Stimulated activated naive CD4-positive, alpha-beta T cell (primary cell): ENCODE measurements at places on chromosomes 7 and 10.

DNA sequence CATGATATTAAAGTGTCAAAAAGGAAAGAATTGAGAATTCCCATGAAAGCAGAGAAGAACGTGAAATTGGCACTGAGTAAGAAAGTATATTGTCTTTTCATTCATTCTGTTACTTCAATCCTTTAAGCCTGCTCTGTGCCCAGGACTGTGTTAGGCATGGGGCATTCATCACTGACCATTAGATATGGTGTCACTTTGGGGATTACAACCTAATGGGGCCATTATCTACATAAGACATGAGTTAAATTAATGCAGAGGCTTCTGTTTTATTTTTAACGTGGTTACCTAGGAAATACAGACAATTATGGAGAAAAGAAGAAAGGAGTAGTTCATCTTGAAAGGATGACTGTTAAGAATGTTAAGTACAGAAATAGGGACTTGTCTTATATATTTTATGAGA is 163.5 kb upstream of the LRGUK start:
- DNase-seq: no peak

DNA sequence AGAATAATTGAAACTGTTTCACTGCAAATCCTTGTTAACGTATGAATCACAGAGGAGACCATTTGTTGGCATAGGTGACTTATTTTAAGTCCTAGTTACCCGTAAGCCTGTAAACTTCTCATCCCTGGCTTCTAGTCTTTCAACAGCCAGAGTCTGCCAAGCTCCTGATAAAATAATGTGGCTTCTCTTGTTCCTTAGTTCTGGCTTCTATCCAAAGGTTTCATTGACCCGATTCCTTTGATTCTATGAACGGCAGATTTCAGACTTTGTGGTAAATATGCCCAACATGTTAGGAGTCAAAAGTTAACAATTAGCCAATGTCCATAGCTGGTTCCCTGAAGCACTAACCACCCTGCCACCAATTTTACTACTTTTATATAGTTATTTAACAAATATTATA is 23.3 kb downstream of the DNAH11 start:
- no peak for DNase-seq

DNA sequence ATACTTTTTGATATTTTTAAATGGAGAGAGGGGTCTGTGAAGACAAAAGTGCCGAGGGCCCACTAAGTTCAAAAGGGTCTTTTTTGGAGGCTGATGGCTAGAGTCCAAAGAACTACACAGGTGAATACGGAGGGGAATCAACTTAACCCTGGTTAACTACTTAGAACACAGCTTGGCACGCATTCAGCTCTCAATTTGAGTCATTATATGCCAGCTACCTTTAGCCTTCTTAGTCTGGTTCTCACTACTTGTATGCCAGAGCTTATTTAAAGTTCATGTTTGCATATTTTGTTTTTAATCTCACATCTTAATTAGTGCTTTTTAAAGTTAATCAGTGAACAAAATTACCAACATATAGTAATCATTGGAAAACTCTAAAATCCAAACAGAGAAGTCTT is 80.8 kb downstream of the VWDE start:
- DNase-seq: no peak

GRCh38 chr7:55189146-55189766 is 170.4 kb downstream of the EGFR start:
- no peak for DNase-seq

DNA sequence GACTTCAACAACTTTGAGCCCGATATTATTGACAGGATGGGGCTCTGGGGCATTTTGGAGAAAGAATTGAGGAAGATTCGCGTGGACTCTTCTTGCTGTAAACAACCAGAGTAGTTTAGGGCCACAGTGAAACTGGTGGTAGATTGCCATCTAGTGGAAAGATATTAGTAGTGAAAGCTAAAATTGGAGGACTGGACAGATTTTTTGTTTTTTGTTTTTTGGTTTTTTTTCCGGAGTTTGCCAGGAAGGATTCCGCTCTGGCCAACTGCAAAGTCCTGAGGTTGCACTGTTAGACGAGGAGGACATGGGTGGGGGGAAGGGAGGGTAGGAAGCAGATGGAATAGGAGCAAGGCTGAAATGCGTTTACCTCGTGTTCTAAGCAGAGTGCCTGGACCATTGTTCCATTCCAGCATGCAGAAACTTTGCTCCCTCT is 11.7 kb downstream of the NOBOX start:
- DNase-seq: peak; percentile 34

- no peak for DNase-seq
Measured at GRCh38 chr10:83078645-83079044, 1060.7 kb upstream of the GHITM start.

DNA sequence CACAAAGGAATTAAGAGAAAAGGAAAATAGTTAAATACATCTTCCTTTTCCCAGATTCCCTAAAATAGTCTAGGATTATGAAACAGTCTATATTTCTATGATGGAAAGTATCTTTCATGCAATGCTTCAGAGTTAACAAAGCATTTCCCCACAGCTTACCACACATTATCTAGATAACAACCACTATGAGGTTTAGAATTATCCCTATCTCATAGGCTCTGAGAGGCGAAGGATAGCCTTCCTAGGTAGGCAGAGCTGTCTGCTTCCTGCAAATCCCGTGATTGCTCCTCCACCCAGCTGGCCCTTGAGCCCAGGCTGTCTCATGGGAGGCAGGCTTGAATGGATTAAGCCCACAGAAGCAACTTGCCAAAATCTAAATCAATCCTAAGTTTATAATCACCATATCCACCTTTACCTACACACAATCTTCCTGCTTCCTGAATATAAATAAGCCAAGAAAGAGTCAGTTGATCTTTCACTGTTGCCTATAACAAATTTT is 321.4 kb upstream of the AOAH start:
- DNase-seq: no peak

DNA sequence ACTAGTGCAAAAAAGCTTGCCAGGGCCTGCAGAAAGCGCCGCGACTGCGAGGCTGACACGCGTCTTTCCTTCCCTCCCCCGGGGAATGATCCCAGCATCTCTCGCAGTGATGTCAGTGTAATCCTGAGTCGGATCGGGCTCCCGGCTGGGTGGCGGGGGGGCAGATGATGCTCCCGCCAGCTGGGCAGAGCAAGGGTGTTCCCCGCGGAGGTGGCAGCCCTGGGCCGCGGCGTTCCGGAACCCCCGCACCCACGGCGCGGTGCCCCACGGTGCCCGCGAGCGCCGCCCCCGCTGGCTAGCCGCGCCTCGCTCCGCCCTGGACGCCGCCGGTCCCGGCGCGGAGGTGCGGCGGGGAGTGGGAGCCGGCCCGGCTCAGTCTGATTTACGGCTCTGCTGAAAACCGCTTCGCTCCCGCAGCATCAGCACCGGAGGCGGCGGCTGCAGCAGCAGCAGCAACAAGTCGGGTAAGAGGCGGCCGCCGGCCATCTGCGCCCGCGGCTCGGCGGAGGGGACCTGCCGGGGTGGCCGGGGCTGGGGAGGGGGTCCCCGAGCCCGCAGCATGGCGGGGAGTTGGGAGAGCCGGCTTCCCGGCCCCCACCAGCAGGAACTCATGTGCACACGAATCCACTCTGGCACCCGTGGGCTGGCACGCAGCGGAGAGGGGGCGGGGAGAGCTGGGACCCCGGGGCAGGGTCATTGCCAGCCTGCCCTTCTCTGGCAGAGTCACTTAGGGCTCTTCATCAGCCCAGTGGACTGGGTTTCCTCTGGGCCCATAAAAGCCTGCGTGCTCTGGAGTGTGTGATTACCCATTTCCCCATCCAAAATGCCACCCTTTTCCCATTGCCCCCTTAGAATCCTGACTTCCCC is at the start of gene ZNF365:
ZNF365 (plus strand) TSS at position 375 of the 867 bp plus-strand sequence. CDS start 1,825 bp downstream, outside the sequence.
- no peak for DNase-seq

DNA sequence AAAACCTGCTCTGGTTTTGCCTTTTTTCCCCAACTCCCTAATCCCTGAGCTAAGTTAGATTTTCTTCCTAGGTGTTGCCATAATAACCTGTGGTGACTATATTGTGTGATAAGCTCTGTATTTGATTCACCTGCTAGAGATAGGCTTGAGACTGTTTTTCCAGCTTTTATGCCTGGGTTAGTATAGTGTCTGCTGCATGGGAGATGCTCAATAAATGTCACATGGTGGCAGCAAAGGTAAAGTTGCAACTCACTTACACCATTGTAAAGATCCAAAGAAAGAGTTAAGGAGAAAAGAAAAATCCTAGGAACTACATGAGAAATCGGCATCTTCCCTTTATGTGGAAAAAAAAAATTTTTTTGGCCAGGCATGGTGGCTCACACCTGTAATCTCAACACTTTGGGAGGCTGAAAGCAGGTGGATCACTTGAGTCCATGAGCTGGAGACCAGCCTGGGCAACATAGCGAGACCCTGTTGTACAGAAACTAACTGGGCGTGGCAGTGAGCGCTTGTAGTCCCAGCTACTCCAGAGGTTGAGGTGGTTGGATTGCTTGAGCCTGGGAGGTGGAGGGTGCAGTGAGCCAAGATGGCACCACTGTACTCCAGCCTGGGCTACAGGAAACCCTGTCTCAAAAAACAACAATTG is 3.7 kb downstream of the CCNJ start:
- no peak for DNase-seq

DNA sequence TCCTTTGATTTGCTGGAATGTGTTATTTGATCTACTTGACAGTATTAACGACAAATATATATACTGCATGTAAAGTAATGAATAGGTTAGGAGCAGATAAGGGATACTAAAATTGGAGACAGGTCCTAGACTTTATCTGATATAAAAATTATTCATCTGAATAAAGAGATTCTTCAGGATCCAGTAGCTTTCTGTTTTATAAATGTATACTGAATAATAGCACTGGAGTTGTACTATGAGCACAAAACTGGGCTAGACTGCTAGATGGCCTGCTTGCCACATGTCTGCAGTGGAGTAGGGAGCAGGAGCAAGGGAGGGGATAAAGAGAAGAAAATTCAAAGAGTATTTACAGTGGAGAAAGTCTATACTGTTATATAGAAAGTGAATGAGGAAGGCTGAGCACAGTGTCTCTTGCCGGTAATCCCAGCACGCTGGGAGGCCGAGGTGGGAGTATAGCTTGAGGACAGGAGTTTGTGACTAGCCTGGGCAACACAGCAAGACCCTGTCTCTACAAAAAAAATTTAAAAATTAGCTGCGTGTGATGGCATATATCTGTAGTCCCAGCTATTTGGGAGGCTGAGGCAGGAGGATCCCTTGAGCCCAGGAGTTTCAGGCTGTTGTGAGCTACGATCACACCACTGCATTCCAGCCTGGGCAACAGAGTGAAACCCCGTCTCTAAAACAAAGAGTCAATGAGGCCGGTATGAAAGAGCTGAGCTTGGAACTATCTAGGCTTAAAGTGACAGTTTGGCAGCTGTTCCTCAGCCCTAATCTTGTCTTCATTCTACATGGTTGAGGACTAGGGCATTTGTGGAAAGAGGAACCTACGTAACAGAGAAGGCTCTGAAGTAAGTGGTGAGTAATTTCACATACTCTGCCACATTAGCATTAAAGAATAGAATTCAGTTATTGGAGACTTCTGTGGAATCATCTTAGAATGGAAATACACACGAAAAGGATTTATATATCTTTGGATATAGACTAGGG is 41.8 kb downstream of the CD36 start:
- no peak for DNase-seq

GRCh38 chr10:98338896-98339295 is 70.9 kb upstream of the LOXL4 start:
- no peak for DNase-seq

GRCh38 chr7:94109556-94109955 is 105.4 kb upstream of the BET1 start:
- DNase-seq: no peak

GRCh38 chr7:92727755-92728154 is 108.6 kb downstream of the CDK6 start:
- no peak for DNase-seq

DNA sequence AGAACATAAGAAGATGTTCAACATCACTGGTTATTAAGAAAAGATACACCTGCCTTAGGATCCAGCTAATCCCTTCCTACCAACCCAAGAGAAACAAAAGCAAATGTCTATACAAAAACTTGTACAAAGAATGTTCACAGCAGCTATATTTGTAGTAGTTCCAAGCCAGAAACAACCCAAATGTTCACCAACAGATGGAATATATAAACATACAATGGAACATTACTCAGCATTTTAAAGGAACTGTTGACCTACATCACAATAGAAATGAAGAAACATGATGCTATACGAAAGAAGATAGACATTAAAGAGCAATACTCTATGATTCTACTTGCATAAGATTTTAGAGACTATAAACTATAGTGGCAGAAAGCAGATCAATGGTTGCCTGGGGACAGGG is 149.4 kb downstream of the ZNF438 start:
- DNase-seq: no peak

DNA sequence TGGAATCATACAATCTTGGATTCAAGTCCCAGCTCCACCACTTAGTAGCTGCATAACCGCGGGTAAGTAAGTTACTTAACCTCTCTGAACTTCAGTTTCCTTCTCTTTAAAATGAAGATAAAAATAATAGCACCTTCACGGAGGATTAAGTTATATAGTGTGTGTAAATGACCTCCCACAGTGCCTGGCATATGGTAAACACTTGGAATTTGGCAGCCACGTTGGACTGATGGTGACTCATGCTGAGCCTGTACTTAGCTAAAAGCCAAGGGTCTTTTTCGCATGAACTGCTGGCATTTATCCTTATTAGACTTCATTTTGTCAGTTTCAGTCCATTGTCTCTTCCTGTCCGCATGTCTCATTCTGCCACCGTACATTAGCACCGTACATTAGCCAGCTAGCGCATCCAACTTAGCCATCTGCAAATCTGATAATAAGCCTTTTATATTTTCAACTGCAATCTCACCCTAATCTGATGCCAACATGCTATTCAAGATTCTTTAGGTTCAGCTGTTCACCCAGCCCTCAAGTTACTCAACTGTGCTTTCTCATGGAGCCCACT is 11.2 kb downstream of the SLC13A4 start:
- no peak for DNase-seq

DNA sequence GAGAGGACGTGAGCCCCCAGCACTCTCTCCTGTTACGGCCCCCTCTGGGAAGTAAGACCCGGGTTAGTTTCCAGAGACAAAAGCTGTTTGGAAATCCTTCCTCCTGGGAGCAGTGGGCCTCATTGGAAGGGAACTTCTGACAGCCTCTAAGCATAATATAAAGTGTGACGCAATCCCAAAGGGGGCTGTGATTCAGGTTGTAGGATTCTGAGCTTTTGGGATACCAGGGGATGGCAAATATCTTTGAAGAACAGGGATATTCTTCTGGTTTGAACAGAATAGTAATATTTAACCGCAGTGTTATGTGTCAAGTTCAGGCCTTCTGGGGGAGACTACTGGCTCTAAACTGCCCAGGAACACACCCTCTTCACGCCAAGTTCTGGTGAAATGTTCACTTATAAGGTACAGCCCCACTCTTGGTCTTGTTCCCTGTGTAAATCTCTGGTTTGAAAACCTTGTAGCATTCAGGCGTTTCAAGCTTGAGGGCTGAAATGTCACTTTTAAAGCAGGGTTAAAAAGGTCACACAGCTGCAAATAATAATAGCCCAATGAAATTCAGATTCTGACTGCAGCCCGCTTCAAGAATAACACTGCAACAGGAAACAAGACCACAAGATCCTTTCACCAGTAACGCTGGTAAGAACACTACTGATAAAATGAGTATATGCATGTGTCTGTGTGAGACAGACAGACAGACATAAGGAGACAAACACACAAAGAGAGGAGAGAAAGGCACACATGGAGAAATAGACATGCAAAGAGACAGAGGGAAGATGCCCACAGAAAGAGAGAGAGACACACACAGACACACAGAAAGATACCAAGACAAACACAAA is 69.0 kb downstream of the CREB5 start:
- no peak for DNase-seq

- no peak for DNase-seq
Measured at GRCh38 chr10:70756700-70757360, 28.3 kb downstream of the TBATA start.
